ENCODE measurements at places on chromosomes 5 and 9.

- DNase-seq, result no peak
These were observed 50.2 kb downstream of the PSMB7 start for GRCh38 chr9:124365036-124365435.

DNA sequence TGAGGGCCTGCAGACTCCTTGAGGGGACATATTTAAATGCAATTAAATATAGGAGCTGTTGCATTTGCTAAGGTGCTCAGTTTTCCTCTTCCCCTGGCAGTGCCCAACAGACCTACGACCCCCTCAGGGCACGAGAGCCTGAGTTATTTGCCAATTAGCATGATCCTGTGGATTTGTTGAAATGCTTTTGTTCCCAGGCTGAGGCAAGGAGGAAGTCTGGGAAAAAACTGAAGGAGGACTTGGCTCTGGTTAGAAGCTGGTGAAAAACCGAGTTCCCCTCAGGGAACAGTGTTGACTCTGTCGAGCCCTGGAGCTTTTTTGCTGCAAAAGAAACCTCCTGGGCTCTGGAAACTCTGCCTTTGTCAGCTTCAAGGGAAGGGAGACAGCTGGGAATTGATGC lies 103.6 kb upstream of the SHB start:
- no peak for DNase-seq

DNA sequence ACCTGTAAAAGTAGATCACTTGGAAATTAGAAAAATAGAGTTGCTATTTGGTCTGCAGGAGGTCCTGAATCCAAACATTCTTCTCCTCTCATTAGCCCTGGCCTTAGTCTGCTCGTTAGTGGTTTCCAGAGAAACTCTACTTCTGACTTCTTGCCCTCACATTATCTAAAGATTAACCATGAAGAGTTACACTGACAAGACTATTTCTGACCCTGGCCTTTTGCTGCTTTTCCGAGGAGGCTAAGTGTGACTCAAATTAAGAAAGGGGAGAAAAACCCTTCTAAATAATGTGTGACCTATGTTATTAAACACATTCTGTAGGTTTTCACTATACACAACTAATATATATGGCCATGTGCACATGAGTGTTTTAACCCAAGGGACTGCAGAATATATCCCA lies 302.4 kb downstream of the RAB3C start:
- no peak for DNase-seq

DNA sequence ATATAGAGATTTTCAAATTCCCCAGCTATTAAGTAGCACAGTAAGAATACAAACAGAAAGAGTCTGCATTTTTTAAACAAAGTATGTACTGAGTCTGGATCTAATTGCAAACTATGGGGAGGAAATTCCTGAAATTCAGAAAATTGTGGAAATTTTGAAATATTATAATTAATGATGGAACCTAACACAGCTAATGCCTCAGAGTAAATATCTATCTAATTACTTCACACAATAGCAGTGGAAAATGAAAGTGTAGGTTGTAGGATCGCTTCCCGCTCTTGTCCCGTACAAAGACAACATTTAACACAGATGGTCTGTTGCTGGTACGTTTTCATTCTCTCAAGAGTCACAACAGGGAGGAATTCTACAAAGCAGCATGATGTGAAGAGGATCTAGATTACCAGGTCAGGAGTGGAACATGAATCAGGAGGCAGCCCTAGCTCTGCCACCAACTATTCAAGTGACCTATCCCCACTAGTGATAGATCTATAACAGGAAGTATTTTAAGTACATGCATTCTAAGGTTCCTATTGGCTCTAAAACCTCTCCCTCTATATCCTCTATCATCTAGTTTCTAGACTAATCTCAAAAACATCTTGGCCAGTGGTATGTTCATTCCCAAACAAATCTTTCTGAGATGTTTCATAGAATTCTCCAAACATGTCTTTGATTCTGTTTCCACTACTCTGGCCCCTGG lies 58.9 kb upstream of the GRAMD2B start:
- no peak for DNase-seq

DNA sequence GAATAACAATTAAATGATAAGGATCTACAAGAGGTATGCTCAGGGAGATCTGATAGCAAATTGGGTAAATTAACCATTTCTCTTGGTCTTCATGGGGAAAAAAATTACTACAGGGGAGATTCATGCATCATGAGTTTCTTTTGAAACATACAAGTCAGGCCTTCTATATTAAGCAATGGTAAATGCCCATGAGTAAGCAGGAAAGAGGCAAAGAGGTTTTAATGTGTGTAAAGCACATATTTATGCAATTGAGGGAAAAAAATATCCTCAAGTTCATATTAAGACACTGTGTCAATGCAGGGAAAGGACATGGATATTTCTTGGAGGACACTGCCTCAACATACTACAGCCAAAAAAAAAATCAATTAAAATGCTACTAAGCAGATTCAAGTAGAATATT lies 73.4 kb upstream of the NR4A3 start:
- DNase-seq, result no peak

GRCh38 chr5:92409134-92409533 lies 1026.0 kb upstream of the ARRDC3 start:
- DNase-seq, result no peak

GRCh38 chr9:114434878-114435311 lies 47.1 kb upstream of the AKNA start:
- peak; percentile 35 for DNase-seq

- DNase-seq, result no peak
These were observed 254.1 kb upstream of the IRX4 start for GRCh38 chr5:2136728-2137333.

- DNase-seq, result no peak
These were observed 164.7 kb downstream of the ADAMTSL1 start for GRCh38 chr9:18638371-18639249.

- no peak for DNase-seq
These were observed 1.3 kb upstream of the TRIM36 start for GRCh38 chr5:115170929-115171510.

GRCh38 chr5:111229221-111229835 lies 5.1 kb downstream of the CAMK4 start:
- no peak for DNase-seq

DNA sequence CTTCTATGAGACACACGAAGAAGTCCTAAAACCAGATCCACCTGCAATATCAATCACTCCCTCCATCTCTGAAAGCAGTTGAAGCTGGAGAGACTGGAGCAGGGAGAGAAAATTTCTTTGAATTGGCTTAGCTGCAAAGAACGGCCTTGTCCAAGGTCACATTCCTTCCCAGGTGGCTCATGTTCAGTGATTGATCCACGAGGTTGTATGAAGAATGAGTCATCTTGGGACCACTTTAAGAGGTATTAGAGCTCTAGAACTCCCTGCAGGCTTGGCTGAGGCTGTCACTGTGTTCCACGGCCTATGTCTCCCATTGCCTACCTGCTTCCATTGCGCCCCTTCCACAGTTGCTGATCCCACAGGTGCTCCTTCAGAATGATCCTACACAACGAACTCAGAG lies 68.2 kb downstream of the HMHB1 start:
- peak; percentile 13 for DNase-seq

DNA sequence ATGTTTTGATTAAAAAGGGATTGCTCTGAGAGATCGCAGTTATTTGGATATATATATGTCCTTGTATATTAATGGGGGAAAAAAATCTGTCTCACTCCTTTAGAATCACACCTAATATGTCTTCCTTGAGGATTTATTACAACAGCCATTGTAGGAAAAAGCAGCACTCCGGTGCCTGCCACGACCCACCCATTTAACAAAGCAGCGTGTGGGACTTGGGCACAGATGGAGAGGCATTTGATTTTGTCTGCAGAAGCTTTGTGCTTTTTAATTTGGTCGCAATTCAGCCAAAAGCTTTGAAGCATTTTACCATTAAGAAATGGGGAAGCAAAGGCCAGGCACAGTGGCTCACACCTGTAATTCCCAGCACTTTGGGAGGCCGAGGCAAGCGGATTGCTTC lies 159.2 kb downstream of the SMARCA2 start:
- no peak for DNase-seq

DNA sequence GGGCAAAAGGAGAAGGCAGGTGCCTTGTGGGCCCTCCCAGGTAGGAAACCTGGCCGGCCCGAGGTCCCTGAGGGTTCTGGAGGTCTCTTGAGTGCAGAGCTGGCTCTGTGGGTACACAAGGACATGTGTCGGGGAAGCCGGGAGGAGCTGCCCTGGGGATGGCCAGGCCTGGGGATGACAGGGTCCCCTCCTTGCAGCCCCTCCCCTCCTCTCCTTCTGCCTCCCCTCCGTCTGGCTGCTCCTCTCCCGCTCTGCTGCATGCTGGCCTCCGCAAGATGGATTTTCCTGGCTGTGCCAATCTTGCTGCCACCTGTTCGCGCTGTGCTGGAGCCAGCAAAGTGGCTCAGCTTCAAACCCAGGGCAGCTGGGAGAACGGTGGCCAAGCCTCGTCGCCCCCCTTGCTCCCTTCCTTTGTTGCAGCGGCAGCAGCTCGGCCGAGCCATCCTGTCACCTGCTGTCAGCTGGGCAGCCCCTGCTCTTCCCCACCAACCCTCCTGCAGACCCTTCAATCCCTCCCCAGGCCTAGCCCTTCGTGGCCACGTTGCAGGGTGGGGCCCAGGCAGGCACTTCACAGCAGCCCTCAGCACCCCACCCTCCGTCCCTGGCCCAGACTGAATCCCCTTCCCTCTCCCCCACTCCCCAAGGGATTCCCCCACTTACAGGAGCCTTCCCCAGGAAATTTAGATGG lies 17.6 kb upstream of the UNC5A start:
- no peak for DNase-seq

GRCh38 chr5:523441-524222 lies 617 bp downstream of the SLC9A3 start:
- no peak for DNase-seq

DNA sequence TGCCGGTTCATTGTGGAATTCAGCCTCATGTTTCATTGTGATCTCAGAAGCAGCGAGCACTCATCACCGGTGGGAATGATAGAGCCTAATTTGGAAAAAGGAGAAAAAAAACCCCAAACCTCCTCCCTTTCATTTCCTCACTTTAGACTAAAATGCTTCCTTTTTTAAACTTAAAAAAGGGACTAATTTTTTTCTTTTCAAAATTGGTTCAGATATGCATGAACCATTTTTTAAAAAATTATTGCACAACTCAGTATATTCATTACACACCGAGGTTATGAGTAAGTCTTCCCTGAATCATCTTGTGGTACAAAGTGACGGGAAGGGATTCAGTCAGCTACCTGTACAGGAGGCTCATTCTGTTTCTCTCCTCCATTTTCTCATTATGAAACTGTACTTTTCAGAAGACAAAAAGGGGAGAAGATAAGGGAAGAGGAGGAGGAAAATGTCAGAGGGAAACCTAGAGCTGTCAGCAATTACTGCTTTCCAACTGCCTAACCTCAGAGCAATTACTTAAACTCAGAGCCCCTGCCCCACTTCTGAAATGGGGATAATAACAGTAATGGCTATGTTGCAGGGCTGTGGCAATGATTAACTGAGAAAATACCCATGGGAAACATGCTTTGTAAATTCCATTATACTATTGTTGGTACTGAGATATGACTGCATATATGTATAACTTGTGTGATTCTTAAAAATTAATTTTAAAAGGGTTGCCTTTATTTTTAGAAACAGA lies 24.0 kb downstream of the GALNT10 start:
- no peak for DNase-seq

- no peak for DNase-seq
These were observed 23.3 kb downstream of the NOTCH1 start for GRCh38 chr9:136522314-136523237.

- DNase-seq, result no peak
These were observed 59.1 kb upstream of the TMC1 start for GRCh38 chr9:72462340-72462739.

DNA sequence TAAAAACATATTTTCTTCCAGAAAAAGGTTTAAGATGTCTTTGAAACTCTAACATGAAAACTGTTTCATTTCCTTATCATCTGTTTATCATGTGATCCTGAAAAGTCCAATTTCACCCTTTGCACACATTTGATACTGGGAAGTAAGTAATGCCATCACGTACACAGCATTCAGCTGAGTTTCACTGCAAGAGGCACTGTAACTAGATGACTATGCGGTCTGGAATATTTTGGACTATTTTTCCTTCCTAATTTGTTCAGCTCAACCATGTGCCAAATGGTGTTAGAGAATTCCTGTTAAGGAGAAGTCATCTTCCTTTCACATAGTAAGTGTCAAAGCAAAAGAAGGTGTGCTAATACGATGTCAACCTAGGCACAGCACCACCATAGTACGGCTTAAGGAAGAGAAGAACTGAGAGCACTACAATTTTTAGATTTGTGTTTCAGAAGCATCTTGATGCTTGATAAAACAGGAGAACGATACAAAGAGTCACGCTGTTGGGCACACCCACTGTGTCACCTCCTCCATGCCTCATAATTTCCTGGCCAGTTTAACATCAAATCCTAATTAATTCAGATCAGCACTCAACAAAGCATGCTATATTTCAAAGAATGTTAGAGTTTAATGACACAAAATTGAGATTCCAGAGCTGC lies 77.5 kb downstream of the GNAQ start:
- DNase-seq, result no peak

GRCh38 chr5:106106384-106106783 lies 1564.4 kb downstream of the EFNA5 start:
- DNase-seq, result no peak

DNA sequence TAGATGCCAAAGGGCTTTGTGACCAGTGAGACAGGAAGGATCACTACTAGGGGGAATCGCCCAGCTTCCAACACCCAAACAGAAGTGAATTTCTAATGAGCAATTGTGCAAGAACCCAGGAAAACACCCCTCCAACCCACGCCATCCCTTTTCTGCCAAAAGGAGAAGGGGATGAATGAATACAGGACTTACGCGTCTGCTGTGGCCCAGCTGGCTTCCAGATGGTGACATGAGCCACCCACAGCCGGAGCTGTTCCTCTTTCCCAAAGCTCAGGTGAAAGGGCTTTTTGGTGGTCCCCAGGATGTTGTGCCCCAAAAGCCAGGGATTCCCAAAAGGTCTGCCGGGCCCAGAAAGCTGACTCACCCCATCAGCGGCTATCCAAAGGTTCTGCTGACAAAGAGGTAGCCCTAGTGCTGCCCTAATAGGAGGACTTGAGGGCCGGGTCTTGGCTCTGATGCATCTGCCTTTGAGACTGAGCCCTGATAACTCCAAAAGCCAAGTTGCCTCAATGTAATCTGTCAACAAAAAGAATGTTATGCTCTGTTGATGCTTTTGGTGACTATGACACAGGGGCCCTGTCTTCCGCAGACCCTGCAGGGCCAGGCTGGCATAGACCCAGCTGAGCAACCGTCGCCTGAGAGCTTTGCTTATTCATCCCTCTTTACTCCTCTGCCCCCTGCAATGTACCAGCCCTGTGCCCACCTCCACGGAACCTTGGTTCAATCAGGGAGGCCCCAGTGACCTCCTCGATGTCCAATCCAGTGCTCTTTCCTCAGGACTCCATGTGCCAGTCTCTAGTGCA lies 14.5 kb downstream of the GSN start:
- no peak for DNase-seq

GRCh38 chr5:154412316-154412715 lies 33.5 kb upstream of the SAP30L start:
- DNase-seq, result no peak

Measured in HCT116 (cell line).